ENCODE measurements at places on chromosomes 6 and 20.

- peak; percentile 61 for DNase-seq
Measured at GRCh38 chr6:121309768-121310469, 24.4 kb downstream of the TBC1D32 start.

DNA sequence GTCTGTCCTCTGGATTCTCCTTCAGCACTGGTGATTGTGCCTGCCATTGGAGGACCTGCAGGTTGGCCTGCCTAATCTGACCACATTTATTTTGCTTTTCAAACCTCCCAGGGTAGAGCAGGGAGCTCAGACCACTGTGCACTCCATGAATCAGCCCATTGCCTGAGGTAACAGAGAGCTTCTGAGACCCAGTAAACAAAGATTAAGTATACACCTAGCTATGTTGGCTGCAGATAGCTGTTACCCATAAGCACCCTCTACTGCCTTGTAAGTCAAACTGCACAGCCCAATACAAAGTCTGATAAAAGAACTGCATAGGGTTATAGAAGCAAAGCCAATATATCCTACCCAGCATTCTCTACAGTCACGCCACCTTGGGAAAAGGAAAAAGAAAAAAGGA, 338.7 kb downstream of the HTR1B start:
- peak; percentile 6 for DNase-seq

DNA sequence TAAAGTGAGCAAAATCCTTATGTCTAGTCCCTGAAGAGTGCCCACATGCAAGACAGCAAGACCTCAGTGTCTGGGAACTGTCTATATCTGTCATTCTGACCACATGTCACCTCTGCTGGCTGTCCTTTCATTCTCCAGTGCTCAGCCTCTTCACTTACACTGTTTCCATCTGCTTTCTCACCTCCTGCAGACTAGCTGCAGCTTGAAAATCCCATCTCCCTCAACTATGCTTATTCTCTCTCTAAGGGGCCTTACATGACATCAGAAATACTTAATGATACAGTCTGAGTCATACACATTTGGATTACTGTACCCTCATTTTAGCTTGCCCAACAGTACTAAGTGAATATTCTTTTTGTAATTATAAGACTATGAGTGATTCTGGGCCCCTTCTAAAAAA, 587.8 kb downstream of the EPM2A start:
- no peak for DNase-seq

GRCh38 chr20:62522748-62523396, 47.1 kb upstream of the GATA5 start:
- no peak for DNase-seq

DNA sequence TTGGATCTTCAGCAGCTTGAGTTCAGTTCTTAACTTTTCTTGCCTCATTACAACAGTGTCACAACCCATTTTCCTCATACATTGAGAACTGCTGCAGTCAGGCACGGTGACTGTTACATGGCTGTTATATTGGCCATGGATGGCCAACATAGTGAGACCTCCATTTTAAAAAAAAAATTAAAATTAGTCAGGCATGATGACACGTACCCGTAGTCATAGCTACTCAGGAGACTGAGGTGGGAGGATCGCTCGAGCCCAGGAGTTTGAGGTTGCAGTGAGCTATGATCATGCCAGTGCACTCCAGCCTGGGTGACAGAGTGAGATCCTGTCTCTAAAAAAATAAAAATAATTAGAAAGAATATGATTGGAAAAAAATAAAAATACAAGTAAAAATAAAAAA, 9.9 kb upstream of the MMP24 start:
- no peak for DNase-seq

DNA sequence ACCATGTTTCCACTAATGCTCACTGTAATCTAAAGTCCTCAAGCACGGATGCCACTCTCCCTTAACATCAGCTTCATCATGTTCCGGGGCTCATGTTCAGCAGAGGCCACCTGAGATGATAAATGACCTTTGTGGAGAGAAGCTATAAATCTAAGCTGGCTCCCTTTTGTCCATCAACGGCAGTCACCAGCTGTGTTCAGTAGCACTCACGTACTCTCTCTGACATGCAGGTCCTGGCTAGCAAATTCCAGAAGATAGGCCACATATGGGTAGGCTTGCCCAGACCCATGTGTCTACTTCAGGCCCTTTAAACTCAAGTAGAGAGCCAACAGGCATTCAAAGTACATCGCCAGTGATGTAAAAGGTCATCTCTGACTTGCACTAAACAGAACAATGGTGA, 38.6 kb downstream of the MYLK4 start:
- DNase-seq, result no peak

DNA sequence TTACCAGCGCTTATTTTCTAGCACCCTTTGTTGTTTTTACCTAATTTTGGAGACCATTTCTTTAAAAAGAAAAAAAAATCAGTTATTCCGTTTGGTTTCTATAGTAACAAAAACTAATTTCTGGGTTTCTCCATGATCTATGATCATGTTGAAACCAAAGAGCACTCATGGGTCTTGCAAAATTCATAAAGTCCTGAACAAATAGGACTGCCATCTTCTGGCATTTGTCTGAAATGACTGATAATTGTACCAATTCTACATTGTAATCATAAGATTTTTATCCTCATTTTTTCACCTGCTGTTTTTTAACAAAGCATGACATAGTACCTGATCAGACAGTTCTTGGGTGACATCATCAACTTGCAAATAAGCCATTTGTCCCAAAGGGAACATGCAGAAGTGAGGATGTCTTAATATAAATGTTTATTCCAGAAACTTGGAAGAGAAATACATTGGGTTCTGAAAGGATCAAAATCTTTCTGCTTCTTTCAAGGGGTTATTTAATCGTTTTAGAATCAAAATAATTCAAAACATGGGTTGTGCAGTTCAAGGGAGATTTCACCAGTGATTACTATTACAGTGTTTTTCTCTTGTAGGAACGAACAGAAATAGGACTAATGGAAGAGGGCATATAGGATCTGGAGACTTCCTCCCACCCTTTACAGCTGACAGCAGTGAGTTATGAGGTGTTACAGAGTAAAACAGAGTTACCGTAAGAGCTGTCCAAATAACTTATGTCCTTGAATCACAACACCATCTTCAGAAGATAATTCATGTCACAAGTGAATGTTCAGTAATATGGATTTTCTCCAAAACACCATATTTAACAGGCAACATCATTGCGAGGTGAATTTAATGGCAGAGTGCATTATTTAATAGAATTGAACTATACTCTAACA, 87.1 kb upstream of the GJE1 start:
- peak; percentile 72 for DNase-seq

GRCh38 chr6:124986164-124986563, 23.9 kb downstream of the RNF217 start:
- DNase-seq, result no peak

DNA sequence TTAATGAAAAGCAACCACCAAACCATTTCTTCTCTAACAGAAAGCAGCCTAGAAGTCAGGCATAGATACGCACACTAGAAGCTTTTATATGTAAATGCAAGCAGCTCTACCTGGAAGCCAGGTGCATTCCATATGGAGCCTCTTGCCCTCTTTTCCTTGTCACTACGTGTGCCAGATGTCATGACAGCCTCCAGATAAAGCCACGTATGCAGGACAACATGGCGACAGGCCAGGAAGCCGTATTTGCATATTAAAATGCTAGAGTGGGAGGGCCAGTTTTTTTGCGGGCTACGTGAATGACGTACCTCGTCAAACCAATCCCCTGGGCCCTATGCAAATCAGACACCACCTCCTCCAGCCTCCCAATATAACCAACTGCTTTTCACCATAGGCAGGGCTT, 308.1 kb upstream of the SPTLC3 start:
- DNase-seq, result no peak

Measured in fibroblast of pulmonary artery (primary cell).